ENCODE measurements at places on chromosomes 1 and 21.
A peak's percentile ranks its signal among the peaks of the same experiment; 100 is the strongest.

DNA sequence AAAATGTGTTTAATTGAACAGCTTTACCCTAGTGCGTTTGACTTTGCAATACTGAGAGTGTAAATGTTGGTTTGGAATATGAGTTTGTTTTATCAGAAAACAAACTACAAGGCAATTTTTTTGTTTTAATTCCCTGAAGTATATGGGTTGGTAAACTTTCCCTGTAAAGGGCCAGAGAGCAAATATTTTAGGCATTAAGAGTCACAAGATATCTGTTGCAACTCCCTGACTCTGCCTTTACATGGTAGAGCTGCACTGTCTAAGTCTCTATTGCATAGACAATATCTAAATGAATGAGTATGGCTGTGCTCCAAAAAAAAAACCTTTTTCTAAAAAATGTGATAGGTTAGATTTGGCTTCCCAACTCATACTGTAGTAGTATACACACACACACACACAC lies 115.1 kb upstream of the PBX1 start:
- no peak for DNase-seq

- no peak for DNase-seq
Observed at GRCh38 chr1:71292203-71292602, 211.4 kb upstream of the ZRANB2 start.

- no peak for DNase-seq
Observed at GRCh38 chr1:207355513-207356295, 34.2 kb downstream of the CD55 start.

- no peak for DNase-seq
Observed at GRCh38 chr1:182050481-182051448, 10.7 kb downstream of the ZNF648 start.

DNA sequence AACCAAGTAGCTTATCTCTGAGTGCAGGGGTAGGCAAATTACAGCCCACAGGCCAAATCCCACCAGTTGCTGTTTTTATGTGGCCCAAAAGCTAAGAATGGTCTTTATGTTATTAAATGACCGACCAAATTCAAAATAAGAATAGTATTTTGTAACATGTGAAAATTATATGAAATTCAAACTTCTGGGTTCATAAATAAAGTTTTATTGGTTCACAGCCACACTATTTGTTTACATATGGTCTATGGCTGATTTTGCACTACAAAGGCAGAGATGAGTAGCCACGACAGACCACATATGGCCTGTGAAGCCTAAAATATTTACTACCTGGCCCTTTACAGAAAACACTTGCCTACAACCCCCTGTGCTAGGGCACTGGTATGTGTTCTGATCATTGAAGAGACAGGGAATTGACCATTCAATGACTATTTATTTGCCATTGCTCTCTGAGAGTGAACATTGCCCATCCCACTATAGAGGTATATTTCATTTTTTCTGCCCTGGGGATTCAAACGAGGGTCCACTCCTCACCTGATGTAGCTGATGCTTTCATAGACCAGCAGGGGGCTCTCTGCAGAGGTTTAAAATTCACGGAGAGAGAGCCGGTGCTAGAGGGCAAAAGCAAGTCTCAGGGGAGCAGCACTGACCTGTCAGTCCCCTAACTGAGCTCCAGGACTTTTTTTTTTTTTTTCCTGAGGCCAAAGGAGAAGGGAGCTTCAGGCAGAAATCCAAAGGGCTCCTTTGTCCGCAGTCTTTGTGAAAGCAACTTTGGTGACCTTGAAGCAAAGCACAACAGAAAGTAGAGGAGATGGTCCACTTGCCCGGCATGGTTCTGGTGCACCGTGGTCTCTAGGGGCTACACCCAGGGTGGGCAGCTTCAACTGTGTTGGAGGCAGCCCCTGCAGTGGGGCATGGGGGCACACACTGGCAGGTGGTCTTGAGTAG lies 7.3 kb upstream of the GNL2 start:
- DNase-seq, result peak; percentile 13

DNA sequence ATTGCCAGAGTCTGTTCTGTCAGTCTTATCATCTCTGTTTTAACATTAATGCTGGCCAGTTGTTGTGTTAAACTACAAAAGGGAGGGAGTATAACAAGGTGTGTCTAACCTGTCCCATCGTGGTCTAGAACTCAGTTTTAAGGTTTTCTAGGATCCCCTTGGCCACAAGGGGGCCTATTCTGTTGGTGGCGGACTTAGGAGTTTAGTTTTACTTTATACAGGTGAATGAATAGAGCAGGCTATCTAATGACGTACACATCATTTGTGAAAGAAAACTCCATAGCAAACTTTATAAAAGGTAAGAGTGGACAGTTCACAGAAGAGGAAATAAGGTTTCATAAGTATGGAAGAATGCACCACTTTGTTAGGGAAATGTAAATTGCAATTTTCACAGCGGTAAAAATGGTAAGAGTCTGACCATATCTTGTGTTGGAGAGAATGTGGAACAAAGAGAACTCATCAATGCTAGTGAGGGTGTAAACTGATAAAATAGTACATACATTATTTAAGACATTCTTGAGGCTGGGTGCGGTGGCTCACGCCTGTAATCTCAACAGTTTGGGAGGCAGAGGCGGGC lies 2.5 kb upstream of the ATF6 start:
- peak; percentile 40 for DNase-seq

GRCh38 chr1:37724575-37724974 lies 32.3 kb downstream of the CDCA8 start:
- DNase-seq, result no peak

All from activated naive CD8-positive, alpha-beta T cell treated with anti-CD3 and anti-CD28 coated beads, Interleukin-2, amount 50 U/mL, for 24 hours (primary cell).